ENCODE measurements at places on chromosomes 5 and 9. TPM values are rescaled to one million over a fixed set of nuclear protein-coding genes. Genes with fewer than 3 reads are reported as not detected.

DNA sequence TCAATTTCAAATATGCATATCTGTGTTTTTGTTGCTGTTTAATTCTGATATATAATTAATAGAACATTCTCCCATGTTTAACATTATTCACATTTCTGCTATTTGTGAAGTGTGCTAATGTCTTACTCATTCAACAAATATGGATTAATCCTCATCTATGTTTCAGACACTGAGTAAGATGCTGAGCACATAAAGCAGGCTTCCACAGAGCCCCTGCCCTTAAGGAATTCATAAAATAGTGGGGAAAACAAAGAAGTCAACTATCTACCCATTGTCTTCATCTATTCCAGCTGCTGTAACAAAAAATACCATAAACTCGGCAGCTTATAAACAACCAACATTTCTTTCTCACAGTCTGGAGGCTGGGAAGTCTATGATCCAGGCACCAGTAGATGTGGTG is 333.3 kb downstream of the SEMA5A start:
- no peak for DNase-seq

DMRT3 gene
- not detected for total RNA-seq

DNA sequence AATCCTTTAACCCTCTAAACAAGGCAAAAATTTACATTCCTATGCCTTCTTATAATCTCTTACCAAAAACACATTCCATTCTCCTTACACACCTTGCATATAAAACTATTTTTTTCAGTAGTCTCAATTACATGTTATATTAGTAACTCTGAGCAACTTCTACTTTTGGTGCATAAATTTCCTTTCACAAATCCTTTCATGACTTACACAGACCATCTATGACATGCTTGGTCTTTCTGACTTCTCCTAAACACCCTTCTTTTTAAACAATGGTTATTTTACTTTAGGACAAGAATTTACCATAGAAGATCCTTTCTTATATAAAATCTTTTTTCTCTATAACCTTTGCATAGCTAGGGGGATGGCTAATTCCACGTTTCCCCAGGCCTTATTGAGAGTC is 208.0 kb upstream of the ARRDC3 start:
- DNase-seq = no peak

DNA sequence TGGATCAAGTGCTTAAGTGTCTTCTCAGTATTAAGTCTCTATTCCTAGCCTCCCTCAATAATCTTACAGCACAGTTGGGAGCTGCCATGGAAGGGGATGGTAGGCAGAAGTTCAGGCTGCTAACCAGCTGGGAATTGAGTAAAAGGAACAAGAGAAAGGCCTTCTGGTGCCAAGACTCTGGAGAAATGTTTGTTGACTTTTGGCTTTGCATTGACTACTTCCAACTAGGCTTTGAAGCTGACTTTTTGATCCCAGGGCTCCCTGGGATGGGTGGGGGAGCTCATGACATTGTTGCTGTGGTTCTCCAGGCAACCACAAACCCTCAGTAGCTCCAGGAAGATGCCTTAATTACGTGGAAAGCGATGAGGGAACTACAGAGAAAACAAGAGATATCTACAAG is 85.2 kb upstream of the HTR4 start:
- DNase-seq = peak; percentile 71

FGFR4 gene
- total RNA-seq = 35.2 TPM

DNA sequence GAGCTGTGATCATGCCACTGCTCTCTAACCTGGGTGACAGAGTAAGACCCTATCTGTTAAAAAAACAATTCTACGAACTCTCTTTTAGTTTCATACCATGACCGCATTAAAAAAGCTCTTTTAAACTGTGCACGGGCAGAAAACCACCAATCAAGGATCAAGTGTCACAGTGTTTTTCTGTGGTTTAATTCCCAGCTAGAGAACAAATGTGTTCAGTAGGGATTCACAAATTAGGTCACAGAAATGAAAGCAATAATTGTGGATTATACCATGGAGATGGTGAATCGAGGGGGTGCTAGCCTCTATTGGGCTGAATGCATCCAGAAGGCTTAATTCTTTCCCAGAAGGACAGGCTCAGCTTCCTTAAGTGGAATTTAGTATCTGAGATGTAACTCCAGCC is 79.1 kb downstream of the ATG10 start:
- no peak for DNase-seq

ZNF354C gene
- total RNA-seq = 7.1 TPM

DNA sequence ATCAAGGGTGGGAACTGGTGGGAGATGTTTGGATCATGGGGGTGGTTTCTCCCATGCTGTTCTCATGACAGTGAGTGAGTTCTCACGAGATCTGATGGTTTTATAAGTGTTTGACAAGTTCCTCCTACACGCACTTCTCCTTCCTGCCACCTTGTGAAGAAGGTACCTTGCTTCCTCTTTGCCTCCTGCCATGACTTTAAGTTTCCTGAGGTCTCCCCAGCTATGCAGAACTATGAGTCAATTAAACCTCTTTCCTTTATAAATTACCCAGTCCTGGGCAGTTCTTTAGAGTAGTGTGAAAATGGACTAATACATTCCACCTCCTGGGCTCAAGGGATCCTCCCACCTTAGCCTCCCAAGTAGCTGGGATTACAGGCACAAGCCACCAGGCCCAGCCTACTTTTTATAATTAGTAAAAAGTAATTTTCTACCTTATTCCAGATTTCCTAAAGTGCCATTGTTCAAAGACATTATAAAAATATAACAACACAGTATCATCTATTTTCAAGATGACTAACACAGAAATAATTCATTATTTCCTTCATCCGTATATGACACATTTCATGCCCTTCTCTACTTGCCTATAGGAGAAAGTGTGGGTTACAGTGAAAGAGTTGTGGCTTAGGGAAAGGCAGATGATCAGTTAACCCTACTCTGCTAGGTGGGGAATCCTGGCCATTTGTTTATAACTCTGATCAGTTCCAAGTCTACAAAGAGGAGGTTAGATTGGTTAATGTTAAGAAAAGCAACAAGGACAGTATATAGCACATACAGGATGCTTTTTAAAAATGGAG is 99.9 kb downstream of the TTC39B start:
- DNase-seq = no peak

DNA sequence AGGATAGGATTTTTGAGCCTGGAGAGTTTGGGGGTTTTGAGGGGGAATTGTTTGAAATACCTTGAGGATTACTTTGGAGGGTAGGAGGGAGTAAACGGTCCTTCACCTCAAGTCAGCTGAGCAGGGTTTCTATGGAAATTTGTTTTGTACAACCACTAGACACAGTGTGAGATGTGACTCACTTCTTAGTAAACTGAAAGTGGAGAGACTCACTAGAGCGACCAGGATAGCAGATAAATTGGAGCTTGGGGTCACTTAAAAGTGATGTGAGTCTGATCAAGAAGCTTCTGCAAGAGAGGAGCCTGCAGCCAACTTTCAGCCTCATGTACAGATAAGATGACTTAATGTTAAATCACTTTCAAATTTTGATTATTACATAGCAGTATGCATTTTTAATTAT is 1945.9 kb upstream of the NUDT12 start:
- DNase-seq = peak; percentile 11

TSLP gene
- 0.25 TPM for total RNA-seq

- DNase-seq = no peak
Measured at GRCh38 chr5:140253985-140254384, 48.9 kb downstream of the PFDN1 start.

DNA sequence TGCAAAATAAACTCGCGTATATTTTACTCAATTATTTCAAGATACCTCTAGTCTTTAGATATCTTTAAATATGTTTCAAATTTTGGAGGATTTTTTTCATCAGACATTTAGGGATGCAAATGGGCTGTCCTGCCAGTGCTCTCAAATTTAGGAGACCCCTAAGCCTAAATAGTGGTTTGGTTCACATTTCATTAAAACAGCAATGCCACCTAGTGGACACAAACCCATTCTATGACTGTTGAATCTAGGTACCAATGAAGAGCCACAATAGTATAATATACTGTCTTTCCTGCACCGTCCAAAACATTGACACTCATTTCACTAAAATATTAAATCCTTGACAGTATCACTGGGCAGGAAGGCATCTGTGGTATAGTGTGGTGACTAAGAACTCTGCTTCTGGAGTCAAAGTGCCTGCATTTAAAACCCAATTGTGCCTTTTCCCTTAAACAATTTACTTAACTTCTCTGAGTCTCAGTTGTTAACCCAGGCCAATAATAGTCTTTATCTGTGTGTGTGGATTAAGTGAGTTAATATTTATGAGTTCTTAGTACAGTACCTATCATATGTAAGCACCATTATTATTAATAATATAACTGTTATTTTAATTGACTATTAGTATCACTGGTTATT is 148.0 kb downstream of the RORB start:
- DNase-seq = peak; percentile 9

GRCh38 chr9:126619361-126620135 is 5.8 kb downstream of the LMX1B start:
- no peak for DNase-seq
